ENCODE measurements at places on chromosomes 13 and 19.

DNA sequence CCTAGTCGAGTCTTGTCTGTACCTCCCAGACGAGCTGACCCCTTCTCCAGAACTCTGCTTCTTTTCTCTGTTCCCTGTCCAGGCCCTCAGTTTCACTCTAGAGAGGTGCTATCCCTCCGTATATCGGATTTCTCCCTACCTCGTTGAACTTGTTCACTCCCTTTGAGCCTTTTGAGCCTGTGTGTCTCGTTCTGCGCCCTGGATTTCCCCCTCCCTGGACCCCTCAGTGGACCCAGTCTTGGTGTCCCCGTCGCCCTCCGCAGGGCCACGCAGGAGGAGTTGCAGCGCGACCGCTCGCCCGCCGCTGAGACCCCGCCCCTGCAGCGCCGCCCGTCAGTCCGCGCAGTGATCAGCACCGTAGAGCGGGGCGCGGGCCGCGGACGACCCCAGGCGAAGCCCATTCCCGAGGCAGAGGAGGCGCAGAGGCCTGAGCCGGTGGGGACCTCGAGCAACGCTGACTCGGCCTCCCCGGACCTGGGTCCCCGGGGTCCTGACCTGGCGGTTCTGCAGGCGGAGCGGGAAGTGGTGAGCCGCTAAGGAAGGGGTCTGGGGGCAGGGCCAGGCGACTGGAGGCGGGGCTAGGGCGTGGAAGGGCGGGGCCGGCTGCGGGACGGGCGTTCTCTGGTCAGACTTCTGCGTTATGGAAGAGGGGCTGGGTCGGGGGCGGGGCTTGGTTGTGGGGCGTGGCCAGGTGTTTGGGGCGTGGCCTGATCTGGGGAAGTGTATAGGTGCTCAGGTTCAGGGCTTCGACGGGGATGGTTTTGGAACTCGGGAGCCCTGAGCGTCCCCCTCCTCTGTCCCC, 5.5 kb downstream of the EPS8L1 start:
- peak; percentile 82 for DNase-seq

GRCh38 chr13:42992764-42993122, 702 bp upstream of the EPSTI1 start:
- DNase-seq = no peak

GRCh38 chr19:38505958-38506357, 72.5 kb downstream of the RYR1 start:
- DNase-seq = no peak

DNA sequence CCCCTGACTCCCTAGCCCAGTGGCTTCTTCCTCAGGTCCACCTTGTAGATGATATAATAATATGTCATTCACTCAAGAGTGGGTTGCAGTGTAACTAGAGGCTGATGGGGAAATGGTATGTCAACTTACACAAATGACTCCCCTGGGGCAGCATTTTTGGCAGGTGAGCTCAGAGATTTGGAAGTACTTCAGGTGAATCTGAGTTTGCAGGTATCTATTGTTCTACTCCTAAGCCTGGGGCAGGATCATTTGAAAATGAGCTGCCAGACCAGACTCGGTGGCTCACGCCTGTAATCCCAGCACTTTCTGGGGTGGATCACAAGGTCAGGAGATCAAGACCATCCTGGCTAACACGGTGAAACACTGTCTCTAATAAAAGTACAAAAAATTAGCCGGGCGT, 11.6 kb upstream of the CNMD start:
- DNase-seq = no peak

- DNase-seq = no peak
Observed at GRCh38 chr19:45103508-45104319, 10.7 kb downstream of the PPP1R37 start.

GRCh38 chr19:6589711-6590257, 1.2 kb downstream of the CD70 start:
- no peak for DNase-seq

DNA sequence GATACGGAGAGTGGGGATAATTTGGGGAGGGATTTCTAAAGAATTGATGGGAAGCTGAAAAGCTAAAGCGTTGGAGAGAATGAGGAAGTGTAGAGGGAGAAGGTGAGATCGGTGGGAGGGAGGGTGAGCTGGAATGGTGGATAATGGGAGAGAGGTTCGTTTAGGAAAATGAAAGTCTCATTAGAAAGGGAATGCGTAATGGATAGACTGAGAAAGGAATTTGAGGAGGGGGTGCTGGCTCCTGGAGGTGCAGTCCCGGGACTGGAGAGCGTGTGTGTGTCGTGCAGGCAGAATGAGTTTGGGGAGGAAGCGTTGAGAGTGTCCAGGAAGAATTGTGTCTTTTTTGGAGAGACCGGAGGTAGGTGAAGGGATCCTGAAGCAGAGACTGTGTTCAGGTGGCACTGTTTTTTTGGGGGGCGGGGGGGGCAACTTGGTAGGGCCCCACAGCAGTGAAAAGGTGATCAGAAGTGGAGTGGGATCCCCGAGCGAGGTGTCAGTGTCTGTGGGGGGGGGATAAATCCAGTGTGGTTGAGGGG, 1.4 kb downstream of the ACTN4 start:
- no peak for DNase-seq

DNA sequence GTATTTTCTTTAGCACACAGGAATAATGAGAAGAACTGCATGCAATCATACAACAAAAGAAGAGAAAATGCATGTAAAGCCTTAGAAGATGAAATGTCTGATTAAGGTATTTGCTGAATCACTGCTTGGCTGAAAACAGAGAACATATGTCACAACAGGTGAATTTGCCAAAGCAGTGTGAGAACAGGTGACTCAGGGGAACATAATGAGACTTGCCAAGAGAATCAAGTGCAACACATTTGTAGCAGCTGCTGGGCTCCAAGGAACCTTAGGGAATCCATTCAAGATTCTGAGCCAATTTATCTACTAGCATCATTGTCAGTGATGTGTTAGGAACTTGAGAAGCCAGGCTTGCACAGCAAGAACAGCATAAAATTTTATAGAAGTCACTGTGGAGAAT, 273.1 kb downstream of the PCDH20 start:
- no peak for DNase-seq

GRCh38 chr13:44219577-44220548, 153.8 kb upstream of the SERP2 start:
- no peak for DNase-seq

- DNase-seq = no peak
Observed at GRCh38 chr19:10068205-10068604, 17.9 kb upstream of the SHFL start.

- peak; percentile 5 for DNase-seq
Observed at GRCh38 chr19:28466107-28467045, 746.6 kb downstream of the UQCRFS1 start.

- DNase-seq = no peak
Observed at GRCh38 chr13:74555651-74556420, 421.6 kb upstream of the KLF12 start.

DNA sequence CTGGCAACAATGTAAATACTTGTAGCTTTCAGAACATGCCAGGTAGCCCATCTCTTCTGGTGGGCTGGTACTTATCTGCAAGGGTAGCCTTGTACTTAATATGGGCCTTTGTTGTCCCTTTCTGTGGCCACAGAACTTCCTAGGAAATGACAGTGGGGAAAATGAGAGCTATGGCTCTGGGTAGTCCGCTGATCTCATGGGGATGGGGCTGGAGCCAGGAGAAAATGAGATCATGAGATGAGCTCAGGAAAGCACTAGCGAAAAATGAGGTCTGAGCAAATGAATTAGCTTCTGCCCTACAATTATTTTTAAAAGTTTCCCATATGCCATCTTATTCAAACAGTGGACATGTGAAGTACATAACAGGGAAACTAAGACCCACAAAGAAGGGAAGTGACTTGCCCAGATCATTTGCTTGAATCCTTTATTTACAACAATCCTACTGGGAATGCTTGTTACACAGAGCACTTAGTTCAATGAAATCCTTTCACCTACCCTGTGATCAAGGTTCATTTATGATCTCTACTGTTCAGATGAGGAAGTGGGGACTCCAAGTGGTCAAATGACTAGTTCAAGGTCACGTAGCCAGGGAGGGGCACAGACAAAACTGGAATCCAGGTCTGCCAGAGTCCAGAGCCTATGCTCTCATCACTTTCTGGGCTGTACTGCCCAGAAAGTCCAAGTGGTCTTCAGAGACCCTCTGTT, 87.1 kb downstream of the PTPRS start:
- no peak for DNase-seq

GRCh38 chr19:50843205-50843604, 9.8 kb upstream of the KLK15 start:
- DNase-seq = no peak

- no peak for DNase-seq
Observed at GRCh38 chr13:43558939-43559338, 227.8 kb downstream of the ENOX1 start.

GRCh38 chr19:4444765-4445741, 12.5 kb downstream of the UBXN6 start:
- DNase-seq = no peak

GRCh38 chr13:94431574-94431973, 47.9 kb downstream of the DCT start:
- no peak for DNase-seq

DNA sequence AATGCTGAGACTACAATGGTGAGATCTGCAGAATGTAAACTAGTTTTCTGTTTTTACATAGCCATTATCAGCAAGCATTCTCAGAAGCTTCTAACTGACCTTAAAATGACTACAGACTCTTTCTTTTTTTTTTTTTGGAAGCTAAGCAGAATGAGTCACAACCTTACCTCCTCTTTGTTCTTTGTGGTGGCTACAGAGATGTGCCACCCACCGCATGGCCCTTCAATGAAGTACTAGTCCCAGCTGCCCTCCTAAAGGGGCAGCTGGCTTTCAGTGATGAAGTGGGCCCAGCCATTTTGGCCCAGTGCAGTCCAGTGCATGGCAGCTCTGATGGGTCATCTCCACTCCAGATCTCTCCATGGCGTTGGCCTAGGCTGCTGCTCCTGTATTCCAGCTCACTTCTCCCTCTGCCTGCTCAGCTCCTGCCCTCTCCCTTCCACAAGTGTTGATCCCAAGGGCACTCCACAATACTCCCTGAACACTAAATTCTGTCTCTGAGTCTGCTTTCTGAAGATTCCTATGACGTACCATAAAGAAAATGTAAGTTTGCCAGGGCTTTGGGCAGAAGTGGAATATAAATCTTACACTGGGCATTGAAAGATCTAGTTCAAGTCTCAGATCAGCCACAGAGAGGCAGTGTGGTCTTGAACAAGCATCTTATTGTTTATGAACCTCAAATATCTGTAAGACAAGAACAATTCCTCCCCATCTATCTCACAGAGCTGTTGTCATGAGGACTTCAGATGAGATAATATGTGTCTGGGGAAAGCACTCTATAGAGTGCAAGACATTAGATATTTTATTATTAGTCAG, 85.6 kb downstream of the RXFP2 start:
- DNase-seq = no peak

GRCh38 chr13:71149498-71150363, 717.3 kb downstream of the DACH1 start:
- DNase-seq = peak; percentile 84

GRCh38 chr19:56973713-56974555, 133.4 kb upstream of the PEG3 start:
- no peak for DNase-seq

DNA sequence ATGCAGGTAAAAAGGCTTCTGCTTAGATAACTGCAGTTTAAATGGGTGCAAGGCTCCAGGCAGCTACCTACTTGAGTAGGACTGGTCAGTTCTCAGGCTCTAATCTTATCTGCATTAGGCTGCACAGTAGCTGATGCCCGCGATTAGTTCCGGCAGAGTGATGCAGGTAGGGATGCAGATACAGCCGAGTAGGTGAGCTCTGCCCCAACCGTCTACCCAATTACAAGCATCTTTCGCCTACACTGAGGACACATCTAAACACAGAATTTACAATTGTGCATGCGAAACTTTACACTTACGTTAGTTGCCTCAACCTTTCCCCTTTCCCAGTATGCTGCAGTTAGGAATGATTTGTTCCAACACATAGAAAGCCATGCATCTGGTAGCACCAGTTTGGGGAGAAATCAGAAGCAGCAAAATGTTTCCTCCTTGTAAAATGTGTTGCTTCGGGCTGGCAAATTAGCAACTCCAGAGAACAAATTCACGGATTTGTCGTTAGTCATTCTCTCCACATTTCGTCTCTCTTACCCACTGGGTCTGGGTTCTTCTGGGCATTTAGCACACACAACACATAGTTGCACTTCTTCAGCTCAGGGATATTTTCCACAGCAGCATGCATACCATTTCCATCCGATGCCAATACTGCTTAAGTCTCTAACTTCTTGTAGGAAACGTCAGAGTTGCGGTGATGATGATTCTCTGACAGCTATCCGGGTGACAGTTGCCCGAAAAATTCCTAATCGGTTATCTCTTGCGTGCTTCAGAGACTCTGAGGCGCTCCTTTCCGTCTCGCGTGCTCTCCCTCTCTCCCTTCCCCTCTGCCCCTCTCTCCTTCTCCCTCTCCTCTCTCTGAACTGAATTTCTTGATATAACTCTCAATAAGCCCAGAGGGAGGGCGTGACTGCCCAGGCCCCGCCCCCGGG, at the start of gene PCDH9:
PCDH9 (minus strand) TSS at position 856 of the 923 bp plus-strand sequence. CDS start 1,896 bp downstream, outside the sequence.
- no peak for DNase-seq

GRCh38 chr13:51004918-51005460, 95.4 kb downstream of the RNASEH2B start:
- no peak for DNase-seq

GRCh38 chr13:52405369-52405766, 604 bp downstream of the THSD1 start:
- no peak for DNase-seq

- DNase-seq = no peak
Observed at GRCh38 chr19:3338541-3339181, 27.7 kb upstream of the NFIC start.

DNA sequence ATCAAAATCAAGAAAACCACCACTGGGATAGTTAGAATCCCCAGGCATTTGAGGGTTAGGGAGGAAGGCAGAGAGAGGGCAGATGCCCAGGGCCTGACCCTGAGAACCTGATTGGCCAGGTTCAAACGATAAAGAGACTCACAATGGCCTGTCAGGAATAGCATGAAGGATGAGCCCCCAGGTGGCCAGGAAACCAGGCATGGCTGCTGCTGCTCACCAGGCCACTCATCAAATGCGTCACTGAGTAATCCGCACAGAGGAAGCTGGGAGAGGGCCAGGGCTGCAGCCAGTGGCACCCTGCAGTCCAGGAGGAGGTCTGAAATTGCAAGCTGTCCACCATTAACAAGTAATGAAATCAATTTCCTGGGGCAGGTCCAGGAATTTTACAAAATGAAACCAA, 111.3 kb downstream of the KATNAL1 start:
- DNase-seq = no peak
